ENCODE measurements at places on chromosomes 7 and 10.

- DNase-seq, result no peak
Observed at GRCh38 chr7:86411814-86412213, 231.9 kb upstream of the GRM3 start.

DNA sequence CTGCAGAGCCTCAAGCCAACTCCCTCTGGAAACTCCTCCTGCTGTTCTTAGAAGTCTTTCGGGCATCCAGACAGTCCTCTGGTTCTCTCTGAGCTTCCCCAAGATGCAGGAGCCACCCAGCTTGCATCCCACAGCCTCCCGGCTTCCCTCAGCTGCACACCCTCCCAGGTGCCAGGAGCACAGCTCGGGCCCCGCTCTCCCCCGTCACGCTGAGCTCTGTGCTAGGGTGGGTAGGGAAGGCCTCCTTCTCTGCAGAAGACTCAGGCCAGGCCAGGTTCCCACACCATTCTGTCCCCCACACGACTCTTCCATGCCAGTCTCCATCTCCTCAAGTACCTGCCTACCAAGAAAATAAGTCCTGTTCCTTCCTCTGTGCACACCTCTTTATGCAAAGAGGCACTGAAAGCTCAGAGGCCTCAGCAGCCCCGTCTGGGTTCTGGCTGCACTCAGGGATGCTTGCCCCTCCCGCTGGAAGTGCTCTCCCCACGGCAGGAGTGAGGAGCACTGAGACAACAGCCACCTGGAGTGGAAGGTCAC lies 537.1 kb downstream of the PTPRN2 start:
- DNase-seq, result no peak

DNA sequence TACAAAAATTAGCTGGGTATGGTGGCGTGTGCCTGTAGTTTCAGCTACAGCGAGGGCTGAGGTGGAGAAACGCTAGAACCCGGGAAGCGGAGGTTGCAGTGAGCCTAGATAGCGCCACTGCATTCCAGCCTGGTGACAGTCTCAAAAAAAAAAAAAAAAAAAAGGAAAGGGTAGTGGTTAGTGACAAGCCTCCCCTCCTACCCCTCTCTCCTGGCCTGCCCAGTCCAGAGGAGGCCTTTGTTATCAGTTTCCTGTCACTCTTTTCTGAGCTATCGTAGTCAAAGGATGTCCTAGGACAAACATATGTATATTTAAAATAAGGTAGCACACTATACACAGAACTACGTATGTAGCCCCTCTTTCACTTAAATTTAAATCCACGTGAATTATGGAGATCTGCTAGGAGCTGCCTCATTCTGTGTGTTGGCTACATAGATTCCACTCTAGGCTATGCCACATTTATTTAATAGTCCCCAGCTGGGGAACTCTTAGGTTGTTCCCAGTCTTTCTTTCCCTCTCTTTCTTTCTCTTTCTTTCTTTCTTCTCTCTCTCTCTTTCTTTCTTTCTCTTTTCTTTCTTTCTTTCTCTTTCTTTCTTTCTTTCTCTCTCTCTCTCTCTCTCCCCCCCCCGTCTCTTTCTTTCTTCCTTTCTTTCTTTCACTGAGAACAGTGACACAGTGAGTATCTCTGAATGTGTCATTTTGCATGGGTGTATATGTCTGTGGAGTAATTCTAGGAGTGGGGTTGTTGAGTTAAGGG lies 3.9 kb downstream of the TSPAN15 start:
- DNase-seq, result no peak

DNA sequence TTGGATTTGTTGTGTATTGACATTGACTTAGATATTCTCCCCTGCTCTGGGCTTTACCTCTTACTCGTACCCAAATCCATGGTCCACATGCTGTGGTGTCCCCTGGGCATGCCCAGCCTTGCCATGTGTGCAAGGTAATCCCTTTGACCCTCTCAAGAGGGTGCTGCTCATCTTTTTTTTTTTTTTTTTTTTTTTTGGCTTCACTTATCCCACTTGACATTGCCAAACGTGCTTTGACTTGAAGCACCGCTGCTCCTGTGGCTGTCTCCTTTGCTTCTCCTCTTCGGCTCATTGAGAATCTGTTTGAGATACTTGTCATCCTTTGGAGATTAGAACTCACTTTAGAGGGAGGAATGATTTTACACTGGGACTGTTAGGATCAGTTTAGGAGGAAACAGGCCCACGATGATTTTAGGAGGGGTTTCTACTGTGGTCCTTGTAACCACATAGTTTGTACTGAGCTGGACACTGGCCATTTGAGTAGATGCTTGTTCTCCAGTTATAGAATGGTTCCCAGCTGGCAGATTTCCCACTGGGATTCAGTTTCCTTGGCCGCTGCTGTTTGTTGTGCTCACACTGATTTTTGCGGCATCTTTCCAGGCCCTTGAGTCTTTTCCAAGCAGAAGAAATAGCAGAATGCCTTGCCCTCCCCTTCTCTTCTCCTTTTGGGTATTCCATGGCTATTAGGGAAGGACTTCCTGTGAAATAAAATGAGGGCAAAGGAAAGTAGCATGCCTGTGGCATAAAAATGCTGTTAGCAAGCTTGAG lies 184.8 kb downstream of the AUTS2 start:
- DNase-seq, result no peak

GRCh38 chr10:51031950-51032349 lies 42.3 kb upstream of the PRKG1 start:
- DNase-seq, result no peak

DNA sequence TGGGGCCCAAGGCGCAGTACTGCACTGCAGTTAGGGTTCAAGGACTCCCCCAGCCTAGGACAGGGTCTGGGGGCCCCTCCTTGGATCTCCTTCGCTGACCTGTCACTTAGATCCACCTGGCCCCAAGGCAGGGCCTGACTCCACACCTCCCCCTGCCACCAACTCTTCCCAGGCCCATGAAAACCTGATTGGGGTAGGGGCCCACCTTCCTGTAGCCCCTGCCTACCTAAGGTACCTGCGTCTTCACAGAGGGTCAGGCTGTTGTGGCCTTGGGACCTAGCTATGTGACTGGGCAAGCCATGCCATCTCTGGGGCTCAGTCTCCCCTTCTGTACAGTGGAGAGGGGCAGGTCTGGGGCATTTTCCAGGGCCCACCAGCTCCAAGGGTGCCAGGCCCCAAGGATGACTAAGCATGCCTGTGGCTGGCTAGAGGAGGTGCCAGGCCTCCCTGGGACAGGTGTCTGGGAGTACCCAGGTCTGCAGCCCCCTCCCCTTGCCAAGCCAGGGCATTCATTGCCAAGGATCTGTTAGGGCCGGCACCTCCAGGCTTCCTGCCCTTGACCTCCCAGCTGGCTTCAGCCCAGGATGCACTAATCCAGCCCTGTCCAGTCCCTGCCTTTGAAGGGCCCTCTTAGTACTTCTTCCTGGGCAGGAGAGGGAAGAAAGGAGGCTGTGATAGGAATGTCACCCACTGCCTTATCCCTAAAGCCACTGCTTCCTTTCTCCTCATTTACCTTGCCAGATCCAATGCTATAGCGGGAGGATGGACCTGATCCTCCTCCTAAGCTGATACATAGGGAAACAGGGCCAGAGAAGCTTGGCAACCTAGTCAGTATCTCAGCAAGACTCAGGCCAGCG lies 1.3 kb downstream of the LIMK1 start:
- DNase-seq, result no peak

- DNase-seq, result no peak
Observed at GRCh38 chr10:87544721-87545120, 40.0 kb downstream of the MINPP1 start.

DNA sequence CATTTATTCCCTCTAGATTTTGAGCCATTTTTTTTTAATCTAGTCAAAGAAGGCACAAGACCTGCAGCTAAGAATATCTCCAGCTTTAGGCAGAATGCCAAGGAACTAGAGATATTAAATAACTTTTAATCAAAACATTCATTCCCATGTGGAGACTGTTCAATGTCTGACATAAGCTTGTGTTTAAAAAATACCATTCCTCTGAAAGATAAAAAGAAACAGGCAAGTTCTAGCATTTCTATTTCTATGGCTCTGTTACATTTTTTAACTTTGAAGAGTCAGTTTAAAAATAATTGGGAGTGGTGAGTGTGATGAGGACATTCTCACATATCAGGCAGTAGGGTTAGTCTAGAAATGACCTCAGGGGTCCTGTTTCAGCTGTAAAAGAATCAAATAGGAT lies 48.0 kb downstream of the RHOBTB1 start:
- no peak for DNase-seq

DNA sequence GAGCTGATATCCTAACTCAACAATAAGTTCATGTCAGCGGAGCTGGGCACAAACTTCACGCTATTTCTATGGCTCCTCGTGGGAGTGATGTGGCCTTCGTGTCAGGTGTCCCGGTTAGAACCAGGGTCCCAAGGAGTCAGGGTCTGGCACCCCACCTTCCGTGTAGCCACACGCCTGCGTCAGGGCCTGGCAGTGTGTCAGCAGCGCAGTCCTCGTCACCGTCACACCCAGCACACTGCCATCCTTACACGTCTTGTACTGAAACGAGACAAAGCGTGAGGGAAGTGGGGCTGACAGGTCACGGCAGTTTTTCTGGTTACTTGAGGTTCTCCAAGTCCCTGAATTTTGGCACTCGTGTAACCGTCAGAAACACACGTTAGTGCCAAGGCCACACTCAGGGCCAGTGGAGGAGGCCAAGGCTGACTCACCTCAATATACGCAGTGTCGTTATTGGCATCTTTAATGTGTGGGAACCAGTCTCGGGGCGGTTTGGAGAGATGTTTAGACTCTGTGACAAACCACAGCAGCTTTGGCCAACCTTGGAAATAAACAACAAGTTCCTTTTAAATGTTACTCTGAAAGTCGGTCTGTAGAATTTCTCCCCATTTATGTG lies 254.7 kb downstream of the ZMYND11 start:
- DNase-seq, result no peak

- DNase-seq, result no peak
Observed at GRCh38 chr7:157574120-157574825, 237.5 kb downstream of the DNAJB6 start.

- no peak for DNase-seq
Observed at GRCh38 chr10:125708971-125709503, 10.5 kb upstream of the EDRF1 start.

DNA sequence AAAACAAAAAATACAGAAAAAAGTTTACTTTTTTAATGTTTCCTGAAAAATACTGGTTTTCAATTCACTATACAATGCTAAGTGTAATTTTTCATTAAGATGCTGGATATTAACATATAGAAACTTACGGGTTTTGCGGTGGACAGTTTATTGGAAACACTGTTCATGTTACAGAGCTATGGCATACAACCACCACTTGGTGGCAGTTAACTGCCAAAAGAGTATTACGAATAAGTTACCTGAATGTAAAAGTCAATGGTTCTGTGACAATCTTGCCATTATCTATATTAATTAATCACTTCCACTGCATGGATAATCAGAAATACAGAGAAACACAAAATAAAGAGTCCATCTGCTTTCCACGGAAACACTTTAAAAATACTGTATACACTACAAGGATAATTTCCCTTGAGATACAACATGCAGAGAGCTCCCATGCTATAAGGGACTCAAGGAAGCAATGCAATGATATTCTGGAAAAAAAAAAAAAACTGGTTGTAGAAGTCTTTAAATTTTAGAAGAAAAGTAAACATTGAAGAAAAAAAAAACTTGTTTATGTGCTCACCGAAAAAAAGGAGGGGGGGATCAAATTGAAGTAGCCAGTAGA lies 97.0 kb downstream of the TPK1 start:
- no peak for DNase-seq

GRCh38 chr10:46518028-46518725 lies 38.3 kb downstream of the GPRIN2 start:
- no peak for DNase-seq

DNA sequence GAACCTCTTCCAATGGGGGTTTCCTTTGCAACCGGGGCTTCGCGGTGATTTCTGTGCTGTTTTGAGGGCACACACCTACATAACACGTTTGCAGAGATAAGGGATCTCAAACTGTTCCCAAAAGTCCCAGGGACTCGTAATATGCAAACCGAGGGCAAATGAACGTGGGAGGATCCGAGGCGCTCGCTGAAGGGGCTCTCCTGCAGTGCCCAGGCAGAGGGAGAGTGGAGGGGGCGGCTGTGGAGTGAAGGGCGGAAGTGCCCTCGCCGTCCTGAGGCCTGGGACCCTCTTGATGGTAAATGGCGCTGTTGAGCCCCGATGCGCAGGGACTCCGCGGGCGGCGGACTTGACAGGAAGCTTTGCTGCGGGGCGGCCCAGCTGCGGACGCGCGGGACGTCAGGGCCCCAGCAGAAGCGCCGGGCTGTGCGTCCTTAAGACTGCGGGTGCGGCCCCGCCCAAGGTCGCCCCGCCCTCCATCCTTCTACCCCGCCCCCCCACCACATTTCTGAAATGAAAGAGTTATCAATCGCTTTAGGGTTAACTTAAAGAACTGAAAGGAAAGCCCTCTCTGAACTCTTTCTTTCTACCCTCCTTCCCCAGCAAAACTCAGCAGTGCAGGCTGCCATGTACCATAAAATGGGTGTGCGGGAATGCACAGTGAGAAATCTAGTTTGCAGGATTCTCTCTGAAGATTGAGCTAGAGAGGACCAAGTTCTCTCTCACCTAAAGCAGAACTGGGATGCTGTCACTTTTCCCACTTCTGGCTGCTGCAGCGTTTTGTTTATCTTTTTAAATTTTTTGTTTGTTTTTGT lies 151.8 kb upstream of the YAE1 start:
- no peak for DNase-seq

- DNase-seq, result no peak
Observed at GRCh38 chr7:115678086-115678982, 352.2 kb downstream of the TFEC start.

DNA sequence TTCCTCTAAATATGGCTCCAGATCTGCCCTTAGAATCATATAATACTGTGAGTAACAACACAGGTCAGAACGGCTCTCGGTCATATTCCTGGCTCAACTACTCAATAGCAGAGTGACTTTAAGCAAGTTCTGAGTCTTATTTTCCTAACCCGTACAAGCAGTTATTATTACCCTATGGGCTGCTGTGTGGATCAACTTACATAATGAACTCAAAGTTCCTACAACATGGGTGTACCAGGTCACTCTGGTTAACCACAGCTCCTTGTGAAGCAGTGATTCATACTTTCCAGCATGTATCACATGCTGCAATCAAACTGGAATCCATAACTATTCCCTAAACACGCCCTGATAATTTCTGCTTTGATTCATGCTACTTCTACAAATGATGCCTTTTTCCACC lies 107.3 kb downstream of the LRRN3 start:
- DNase-seq, result no peak

GRCh38 chr7:138317044-138317596 lies 142.9 kb upstream of the TRIM24 start:
- no peak for DNase-seq

- DNase-seq, result no peak
Observed at GRCh38 chr7:133359449-133359848, 106.6 kb downstream of the EXOC4 start.

DNA sequence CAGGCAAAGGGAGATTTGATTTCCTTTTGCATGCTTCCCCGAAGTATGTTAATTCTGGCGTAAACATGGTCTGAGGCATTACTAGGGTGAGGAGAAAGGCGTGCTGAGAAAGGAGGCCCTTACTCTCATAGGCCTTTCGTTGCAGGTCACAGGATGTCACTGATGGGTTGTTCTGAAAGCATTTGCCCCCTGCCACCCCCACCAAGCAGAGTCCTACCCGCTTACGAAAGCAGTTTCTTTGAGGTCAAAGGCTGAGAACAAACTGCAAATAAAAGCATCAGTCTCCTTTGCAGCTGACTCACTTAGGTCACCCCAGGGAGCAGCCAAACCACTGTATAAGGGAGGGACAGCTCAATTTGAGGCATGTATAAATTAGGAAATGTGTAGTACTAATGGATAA lies 57.1 kb downstream of the BPGM start:
- no peak for DNase-seq

Measured in cerebellar nuclear complex (tissue), 1 donor.